AG09309 (cell line): ENCODE measurements at places on chromosomes 3 and 15.
A peak's percentile ranks its signal among the peaks of the same experiment; 100 is the strongest.

GRCh38 chr3:15800327-15800726 lies 2.5 kb upstream of the ANKRD28 start:
- DNase-seq, result no peak

- no peak for DNase-seq
Measured at GRCh38 chr3:190579514-190580137, 65.7 kb downstream of the IL1RAP start.

- DNase-seq, result no peak
Measured at GRCh38 chr3:108090049-108090700, 656 bp downstream of the CD47 start.

DNA sequence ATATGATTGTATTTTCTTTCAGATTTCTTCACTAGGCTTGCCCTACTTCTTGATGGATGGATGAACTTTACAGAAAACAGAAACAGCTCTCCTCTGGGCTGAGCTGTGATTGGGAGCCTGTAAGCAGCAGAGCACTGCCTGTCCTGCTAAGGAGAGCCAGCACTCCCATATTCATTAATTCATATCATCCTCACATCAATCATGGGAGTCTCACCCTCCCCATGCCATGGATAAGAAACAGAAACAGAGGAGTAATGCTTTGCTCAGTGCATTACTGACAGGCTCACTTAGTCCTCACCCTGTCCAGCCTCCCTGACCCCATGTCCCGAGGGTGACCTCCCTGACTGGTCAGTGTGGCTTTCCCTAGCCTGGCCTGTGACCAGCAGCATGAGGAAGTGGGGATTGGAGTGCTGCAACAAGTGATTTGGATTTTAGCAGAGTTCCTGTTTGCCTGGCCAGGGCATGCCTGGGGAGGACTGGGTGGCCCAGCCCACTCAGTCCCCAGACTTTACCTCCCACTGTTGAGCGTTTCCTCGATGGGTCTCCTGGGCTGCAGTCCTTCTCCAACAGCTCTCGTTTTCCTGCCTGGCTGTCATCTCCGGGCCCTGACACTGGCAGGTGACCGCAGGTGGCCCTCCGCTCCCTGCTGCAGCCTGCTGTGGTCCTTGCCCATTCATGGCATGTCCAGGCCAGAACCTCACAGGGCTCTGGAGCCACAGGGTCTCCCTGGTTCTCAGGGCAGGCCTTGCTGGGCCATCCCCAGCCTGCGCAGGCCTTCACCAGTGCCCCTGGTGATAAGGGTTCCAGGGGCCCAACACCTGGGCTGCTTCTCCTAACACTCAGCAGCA lies 1.3 kb upstream of the TMIE start:
- DNase-seq, result no peak

DNA sequence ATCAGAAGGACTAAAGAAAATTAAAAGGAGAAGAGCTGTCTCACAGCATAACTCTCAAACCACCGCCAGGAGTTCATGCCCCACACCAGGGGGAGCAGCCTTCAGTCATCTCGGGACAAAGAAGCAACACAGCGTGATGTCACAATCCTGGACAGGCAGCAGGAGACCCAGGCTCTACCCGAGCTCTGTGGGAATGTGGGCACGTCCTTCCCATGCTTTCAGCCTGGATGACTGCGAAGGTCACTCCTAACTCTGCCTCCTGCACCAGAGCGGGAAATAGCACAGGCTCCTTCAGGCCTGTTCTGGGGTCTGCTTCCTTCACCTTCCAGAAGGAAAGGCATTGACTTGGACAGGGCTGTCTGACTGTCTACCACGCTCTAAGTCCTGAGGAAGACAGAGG lies 31.3 kb downstream of the NOX5 start:
- DNase-seq, result no peak

DNA sequence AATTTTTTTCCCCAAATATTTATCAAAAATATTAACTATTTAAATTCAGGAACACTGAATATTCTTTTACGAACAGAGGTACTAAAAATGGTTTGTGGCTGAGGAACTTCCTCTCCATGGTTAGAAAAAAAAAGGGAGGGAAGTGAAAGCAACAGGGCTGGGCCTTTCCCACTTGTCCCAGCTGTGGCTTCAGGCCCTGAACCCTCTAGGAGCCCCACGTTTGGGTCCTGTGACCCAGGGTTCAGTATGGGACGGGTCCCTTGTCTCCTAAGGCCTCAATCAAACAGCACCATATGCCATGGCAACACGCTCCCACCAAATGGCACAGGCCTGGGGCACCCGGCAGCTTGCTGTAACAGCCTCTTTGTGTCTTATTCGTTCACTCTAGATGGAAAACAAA lies 32.4 kb downstream of the POC1A start:
- DNase-seq, result no peak

GRCh38 chr3:174202561-174202960 lies 656.6 kb upstream of the NAALADL2 start:
- DNase-seq, result peak; percentile 17

DNA sequence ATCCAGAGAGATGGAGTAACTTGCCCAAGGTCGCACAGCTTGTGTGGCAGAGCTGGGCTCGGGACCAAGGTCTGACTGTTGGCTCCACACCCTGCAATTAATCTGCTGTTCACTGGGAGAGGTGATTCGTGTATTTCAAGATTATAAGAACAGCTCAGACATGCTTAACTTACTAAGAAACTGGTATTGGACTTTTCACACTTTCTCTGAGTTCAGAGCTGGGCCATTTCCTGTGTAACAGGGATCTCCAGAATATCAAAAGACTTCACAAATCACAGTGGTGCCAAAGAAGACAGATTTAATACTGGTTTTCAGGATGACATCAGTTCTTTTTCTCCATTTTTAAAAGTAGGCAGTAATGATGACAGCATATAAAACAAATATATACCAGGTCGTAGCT lies 156.8 kb upstream of the UBE2E1 start:
- no peak for DNase-seq

DNA sequence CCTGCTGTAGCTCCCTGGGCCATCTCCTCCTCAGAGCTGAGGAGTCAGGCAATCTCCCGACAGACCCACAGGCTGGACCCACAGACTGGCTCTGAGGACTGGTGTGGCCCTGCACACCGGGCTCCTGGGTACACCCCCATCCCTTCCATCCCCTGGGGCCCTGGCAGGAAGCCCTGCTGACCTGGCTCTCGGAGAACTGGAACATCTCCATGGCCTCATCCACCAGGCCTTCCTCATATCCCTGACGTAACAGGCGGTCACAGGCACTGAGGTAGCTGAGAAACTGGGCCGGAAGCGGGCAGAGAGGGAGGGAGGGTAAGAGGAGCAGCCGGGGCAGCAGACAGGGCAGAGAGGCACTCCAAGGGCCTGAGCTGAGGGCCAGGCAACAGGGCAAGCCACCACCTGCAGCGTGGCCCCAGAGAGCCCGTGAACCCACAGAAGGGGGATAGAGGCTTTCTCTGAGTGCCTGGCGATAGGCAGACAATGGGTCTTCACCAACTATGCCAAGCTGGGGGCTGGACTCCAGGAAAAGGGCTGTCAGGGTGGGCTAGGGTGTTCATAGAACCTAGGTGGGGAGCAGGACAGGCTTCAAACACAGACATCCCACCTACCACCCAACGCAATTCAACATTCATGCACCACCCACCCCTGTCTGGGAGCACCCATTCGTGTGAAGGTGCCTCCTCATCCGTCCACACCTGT lies 17.9 kb downstream of the KBTBD13 start:
- no peak for DNase-seq

- DNase-seq, result no peak
Measured at GRCh38 chr3:3552761-3553160, 246.5 kb upstream of the LRRN1 start.

DNA sequence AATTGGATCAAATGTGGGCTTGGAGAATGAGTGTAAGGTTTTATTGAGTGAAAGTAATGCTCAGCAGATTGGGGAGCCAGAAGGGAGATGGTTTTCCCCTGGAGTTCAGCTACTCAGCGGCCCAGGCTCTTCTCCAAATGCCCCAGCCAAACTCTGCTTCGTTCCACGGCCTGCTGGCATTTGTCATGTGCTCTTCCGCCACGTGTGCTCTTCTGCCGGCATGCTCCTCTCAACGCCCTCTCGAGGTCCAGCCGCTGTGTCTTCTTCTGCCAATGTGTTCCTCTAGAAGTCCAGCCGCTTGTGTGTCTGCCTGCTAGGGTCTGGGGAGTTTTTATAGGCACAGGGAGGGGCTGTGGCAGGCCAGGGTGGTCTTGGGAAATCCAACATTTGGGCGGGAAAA lies 156.8 kb downstream of the RBPMS2 start:
- no peak for DNase-seq

DNA sequence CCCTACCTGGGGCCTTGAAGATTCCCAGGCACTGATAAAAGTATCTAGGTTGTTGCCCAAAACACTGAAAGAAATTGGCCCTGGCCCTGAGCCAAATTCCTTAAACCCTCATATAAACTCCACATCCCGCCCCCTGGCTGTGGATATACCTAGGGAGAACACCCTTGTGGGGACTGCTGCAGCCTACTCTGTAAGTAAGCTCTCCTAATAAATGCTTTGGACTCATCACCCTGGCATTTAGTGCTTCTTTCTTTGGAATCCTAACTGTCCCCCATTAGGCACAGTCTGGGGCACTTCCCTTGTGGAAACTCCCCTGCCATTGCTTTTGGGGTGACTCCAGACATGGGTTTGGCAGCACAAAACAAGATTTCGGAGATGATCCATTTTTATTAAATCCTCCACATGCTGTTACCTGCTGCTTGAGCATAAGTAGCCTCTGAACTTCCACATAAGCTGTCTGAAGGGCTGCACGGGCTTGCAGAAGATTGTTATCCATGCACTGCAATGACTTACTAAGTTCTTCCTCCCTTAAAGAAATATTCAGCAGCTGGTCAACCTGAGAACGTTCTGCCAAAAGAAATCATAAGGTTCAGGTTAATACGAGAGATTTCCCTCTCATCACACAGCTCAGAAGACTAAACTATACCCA lies 46.4 kb downstream of the ZNF106 start:
- no peak for DNase-seq

- no peak for DNase-seq
Measured at GRCh38 chr15:26773067-26773877, 406 bp upstream of the GABRB3 start.

- no peak for DNase-seq
Measured at GRCh38 chr3:108159865-108160264, 62.4 kb downstream of the IFT57 start.

DNA sequence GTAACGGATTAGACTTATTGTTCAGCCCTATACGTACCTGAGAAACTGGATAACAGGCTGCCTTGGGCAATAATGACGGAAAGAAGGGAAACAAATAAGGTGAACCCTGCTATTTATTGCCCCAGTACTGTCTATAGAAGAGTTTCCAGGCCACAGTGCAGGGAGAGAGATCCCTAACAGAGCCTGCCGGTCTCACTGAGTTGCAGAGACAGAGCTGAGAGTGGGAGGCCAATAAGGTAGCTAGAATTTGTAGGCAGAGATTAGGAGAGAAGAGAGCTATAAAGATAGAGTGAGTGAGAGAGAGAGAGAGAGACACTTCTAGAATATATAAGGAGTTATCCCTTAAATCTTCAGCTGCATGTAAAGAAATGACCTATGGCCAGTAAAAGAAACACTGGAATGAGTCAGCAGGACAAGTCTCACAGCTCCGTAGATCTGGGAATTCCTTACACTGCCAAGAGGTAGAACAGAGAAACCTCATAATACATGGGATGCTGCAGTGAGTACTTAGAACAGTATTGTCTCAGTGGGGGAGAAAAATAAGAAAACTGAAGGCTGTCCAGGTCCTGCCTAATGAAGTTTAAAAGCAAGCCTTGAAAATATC lies 51.8 kb downstream of the ST3GAL6 start:
- no peak for DNase-seq
